ENCODE measurements at places on chromosomes 6 and 20.

DNA sequence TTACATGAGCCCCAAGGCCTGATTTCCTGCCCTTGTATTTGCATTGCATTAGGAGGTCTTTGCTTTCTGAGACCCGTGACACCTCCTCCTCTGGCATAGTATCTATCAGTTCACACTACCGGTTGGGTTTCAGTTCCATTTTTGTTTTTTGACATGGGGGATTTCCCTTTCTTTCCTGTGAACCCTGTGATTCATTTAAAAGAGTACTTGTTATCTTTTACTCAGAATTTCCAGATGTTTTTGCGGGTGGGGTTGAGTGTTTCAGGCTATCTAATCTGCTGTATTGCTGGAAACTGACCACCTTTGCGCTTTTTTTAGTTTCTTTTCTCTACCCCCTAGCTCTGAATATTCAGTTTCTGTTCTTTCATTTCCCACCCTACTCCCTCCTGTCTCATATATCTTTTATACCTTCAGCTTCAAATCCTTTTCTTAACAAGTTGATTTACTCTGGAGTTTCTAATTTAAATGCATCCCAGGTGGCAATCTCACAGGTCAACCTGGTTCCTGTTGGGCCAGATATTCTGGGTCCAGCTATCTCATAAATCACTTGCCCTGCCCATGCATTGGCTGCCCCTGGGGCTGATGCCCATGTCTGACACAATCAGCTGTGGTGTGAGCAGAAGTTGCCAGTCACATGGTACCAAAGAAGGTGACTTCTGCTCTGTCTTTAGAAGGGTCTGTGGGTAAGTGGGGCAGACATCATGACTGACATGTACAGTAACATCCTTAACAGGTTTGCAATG lies 14.3 kb upstream of the NCOA3 start:
- no peak for DNase-seq

DNA sequence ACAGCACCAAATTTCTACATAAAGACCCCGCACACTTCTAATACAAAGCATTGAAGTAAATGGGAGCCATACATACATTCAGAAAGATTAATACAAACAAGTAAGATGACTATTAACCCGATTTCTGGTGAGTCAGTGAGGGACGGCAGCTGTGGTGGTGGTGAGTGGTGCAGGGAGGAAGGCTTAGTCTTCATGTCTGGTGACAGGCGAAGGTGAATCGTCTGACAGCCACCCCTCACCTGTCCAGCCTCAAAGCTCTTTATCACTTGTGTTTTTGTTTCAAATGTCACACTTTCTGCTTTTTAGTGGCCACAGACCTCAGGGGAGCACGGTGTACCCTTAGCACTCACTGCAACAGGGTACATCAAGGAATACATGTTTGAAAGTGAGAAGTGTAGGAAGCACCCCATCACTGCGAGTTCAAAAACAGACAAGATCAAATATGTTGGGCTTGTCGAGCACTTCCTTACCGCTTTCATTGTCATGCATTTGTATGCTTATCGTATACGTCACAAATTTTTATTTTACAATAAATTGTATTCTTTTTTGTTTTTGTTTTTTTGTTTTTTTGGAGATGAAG lies 63.5 kb downstream of the IRF4 start:
- DNase-seq = no peak

DNA sequence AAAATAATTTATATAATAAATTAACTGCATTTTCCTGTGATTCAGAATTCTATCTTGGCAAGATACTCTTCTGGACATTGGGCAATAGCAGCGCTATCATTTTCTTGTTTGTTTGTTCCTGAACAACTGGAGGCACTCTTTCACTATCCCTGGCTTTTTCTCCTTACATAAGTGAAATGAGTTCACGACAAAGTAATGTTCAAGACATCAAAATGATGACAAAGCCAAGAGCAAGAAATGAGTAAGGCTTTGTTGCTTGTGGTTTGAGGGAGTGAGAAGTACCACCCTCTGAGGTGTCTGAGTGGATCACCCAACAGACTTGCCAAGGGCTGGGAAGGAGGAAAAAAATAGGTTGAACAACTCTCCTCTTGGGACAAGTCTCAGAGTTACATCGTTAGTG lies 466.6 kb upstream of the JAG1 start:
- DNase-seq = no peak

- no peak for DNase-seq
Observed at GRCh38 chr6:152099446-152100182, 292.1 kb downstream of the ESR1 start.

All from GM12891 (cell line).